Stimulated activated CD4-positive, alpha-beta T cell treated with anti-CD3 and anti-CD28 coated beads, Interleukin-2, amount 100 ng/mL, for 24 hours (primary cell): ENCODE measurements at places on chromosomes 13 and 19.

GRCh38 chr19:16180611-16181010, 4.6 kb upstream of the FAM32A start:
- no peak for DNase-seq

DNA sequence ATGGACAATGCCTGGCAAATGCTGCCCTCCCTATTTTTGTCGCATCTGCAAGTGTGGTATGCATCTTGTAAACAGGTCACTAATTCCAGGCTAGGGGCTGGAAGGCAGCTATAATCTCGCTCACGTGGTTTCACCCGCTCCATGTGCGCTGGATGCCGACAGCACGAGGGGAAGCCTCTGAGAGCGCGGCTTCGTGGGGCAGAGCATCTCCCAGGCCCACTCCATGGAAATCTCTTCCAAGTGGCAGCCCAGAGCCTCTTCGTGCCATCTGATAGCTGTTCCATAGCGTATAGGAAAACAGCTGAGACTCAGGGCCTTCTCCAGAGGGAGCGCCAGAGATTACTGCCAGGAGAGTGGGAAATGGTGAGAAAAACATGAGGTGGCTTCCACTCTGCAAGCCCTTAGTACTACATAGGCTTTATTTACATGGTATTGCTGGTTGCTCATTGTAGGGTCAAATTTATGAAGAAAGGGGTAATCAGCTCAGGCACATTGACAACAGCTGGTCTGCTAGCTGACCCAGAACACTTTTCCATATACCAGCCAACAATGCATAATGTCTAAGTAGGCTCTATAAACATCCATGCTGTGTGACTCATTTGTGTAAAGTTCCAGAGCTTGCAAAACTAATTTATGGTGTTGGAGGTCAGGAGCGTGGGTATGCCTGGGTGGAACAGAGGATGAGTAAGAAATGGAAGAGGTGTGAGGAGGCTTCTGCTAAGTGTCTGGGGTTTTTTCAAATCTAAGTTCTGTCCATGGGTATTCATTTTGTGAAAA, 165.2 kb downstream of the SHISA2 start:
- peak; percentile 45 for DNase-seq

- DNase-seq: no peak
Measured at GRCh38 chr19:2540646-2541454, 64.9 kb downstream of the GADD45B start.

DNA sequence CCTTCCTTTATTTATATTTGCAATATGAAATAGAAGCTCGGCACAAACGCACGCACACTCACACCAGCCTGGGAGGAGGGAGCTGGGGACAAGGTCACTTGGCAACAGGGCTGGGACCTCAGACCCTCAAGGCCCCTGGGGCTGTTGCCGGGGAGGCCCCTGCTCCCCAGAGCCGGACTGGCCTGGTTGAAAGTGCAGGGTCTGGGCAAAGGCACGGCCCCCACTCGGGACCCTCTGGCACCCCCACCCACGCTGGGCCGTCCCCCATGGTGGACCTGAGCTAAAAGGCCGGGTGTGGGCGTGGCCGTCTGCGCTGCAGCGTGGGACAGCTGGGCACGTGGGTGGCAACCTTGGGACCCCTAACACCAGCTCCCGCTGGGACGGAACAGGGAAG, 1.2 kb upstream of the TMEM86B start:
- DNase-seq: no peak
